Stimulated activated CD8-positive, alpha-beta memory T cell treated with anti-CD3 and anti-CD28 coated beads, Interleukin-4, amount 100 ng/mL, for 48 hours (primary cell): ENCODE measurements at places on chromosomes 5 and 9.

GRCh38 chr5:146529984-146530383 is 14.0 kb upstream of the GPR151 start:
- no peak for DNase-seq

DNA sequence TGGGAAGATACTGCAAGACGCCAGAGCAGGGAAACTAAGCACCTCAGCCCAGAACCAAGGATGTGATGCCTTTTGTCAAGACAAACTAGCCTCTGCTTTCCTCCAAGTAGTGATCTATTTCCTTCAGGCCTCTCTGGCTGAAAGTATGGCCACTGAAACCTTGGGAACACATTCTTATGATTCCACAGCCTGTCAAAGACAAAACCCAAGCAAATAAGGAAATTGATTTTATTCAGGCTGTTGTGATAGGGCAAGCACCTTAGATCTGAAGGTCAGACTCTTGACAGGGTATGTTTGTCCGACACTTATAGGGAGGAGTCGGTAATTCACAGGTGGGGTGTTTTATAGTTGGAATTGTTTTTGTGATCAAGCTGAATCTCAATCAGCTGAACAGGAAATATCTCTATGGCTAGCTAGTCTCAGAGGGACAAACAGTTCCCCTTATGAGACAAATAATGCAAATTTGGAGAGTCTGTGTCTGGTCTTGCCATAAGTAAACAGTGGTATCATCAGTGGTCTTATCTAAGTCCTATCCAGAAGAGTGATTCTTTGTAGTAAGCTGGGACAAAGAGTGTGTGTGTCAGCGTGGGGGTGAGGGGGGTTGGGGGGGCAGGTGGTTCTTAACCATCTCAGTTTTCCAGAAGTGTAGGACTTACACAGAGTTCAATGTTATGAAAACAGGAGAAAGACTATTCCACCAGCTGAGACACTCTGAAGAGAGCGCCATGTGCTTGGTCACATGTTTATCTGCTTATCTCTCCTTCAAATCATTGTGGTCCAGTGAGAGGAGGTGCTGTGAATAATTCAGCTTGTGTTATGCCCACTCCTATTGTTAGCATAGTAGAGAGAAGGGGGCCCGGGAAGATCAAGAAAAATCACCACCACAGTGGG is 6.7 kb upstream of the ZCCHC10 start:
- DNase-seq = no peak

- DNase-seq = no peak
Observed at GRCh38 chr5:68845131-68845530, 248.7 kb upstream of the SLC30A5 start.

GRCh38 chr5:88830567-88830966 is 52.4 kb downstream of the MEF2C start:
- no peak for DNase-seq

- DNase-seq = no peak
Observed at GRCh38 chr5:1199649-1200494, 1.5 kb upstream of the SLC6A19 start.

DNA sequence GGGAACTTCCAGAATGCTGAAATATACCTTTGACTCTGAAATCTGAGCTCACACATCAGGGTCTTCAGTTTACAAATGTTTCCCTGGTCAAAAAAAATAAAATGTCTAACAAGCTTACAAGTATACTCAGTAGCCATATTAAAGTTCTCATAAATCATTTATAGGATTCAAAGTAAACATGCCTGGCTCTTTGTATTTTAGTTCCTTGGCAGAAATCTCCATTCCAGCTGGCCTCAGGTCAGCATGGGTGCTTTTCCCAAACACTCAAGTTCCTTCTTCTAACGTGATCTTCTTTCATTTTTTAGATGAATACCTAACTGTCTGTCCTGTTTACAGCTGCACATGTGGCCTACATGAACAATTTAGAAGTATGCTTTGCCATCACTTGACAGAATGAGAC is 263.2 kb downstream of the GAS1 start:
- no peak for DNase-seq

GRCh38 chr5:62155988-62156387 is 150.0 kb upstream of the KIF2A start:
- DNase-seq = no peak

GRCh38 chr9:16970321-16970720 is 99.9 kb upstream of the BNC2 start:
- DNase-seq = no peak

DNA sequence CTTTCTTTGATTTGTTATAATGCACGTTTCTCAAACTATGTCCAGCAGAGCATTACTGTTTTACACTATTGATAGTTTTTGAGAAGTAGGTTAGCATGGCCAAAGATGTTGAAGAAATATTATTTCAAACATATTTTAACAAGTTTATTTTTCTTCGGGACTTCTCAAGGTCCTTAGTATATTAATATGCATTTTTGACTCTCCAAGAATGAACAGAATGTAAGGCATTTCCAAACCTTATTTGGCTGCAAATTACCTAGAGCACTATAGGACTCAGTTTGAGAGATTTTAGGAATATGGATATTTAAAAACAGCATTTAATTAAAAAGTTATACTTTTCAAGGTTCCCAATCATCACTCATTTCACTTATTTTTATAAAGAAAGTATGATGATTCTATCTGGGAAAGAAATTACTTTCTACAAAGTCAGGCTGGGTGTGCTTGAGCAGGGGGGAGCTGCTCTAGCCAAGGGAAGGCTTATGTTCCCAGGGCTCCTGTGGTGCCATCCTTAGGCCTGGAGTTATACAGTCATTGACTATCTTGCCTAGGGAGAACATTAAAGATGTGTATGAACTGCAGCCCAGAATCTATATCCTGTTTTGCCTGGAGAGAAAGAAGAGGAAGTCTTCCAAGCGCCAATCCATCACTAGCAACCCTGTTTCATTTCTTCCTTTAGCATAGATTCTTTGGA is 27.6 kb upstream of the NREP start:
- DNase-seq = no peak

DNA sequence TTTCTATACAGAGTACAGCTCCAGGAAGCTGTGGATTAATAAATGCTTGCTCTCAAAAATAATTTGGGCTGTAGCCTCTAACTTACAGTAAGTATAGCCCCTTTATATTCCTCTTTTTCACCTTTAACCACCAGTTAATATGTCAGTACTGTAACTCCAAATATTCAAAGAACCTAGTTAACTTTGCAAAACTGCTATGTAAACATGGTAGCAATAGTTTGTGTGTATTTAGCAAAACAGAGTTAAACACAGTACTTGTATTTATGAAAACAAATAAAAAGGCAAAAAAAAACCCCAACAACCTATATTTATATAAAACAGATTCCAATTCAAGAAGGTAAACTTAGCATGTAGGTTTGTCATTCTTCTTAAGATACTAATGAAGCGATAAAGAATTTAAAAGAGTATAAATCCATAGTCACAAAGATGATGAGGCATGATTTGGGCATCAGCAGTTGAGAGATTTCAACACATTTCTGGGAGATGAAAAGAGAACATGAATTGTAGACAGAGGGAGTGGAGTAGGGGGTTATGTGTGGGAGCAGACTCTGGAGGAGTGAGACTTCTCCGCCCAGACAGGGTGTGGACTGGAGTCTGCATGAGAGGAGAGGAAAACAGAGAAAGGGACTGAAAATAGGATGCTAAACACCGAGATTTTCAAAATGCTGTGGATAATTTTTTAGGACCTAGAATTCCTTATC is 47.0 kb upstream of the F2RL1 start:
- no peak for DNase-seq

DNA sequence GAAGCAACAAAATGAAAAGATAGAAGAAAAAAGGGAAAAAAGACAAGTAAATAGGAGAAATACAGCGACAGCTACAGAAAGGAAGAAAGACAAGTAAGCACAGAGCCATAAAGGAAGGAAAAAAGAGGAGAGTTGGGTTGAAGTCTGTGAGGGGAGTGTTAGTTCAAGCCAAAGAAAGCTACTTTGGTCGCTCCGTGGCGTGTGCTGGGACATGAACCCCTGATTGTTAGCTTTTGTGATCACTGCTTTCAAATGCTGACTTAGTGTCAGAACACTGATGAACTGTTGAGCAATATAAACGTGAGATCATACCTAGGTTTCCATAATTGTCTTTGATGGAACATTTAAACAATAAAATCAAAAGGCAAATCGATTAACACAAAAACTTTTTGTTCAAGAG is 370.1 kb downstream of the TMEM161B start:
- DNase-seq = no peak

GRCh38 chr9:125888211-125888610 is 141.0 kb downstream of the PBX3 start:
- no peak for DNase-seq

DNA sequence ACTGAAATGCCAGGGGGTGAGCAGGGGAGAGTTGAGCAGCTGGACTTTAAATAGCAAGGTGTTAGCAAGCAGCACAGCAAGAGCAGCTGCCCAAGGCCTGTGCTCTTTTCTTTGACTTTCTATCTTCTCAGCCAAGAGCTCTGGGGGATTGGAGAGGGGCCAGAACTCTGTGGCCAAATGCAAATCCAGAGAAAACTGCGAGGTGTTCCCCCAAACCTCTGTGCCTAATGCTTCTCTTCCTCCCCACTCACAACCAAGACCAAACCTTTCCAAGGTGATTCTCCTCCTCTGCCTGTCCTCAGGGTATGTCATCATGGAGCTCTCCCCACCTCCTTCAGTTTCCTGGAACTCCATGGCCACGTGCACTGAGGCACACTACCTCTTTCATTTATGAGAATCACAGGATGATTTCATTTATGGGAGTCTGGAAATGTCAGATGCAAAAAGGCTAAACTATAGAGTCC is 118.7 kb upstream of the WWC1 start:
- no peak for DNase-seq

DNA sequence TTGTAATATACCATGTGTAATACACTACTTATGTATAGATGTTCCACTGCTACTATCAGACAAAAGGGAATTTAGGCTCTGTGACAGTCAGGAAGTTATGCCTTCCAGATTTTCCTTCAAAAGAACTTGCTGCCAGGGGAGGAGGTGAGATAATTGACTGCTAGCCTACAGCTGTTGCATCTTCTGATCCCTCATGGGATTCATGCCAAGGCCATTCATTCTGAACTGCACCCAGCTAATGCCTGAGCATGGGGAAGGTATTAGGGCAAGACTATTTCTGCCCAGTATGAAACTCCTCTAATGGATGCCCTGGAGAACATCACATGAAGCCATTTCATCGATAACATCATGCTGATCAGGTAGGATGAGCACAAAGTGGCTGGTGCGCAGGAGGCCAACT is 746.5 kb upstream of the ZNF608 start:
- DNase-seq = no peak

DNA sequence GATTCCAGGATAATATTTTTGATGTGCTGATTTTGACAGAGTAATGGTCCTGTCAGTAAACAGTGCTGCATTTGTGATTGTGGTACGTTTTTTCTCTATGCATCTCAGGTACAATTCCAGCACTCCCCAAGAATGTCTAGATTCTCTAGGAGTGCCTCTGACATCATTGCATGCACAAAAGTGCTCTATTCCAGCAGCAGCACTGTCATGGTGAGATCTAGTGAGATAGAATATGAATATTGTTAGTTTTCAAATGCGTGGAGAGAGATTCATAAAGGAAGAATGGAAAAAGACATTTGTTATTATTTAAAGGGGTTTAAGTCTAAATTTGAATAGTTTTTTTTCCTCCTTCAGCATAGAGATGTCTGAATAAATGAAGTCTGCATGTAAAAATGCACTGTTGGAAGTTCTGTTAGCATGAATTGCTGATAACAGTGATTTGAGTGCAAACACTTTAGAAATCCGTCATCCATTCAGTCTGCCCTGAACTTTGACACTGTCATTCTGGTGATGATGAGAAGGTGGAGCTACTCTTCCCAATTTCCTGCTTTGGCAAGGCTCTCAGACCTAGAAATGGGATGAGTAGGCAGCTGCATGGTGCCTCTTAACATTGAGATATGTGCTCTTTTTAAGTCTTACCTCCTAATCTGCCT is 84.6 kb downstream of the GAPVD1 start:
- no peak for DNase-seq

GRCh38 chr5:133332439-133333024 is 279.8 kb downstream of the FSTL4 start:
- no peak for DNase-seq

DNA sequence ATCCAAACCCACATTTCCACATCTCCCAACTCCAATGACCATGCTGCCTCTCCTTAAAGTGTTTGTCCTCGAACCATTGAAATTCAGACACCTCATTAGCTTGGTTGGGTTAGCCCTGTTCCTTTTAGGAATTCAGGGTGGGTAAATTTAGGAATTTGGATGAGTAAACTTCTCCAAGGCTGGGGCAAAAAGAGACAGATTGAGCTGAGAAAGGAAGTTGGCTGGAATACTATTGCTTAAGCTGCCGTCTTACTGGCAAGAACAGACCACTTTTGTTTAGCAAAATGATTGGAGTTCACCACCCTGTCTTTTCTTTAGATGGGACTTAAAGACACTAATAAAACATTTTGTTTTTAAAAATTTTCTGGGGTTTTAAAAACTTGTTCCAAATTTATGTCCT is 143.6 kb upstream of the GDNF start:
- DNase-seq = no peak

GRCh38 chr9:2281031-2281802 is 266.1 kb downstream of the SMARCA2 start:
- DNase-seq = no peak

DNA sequence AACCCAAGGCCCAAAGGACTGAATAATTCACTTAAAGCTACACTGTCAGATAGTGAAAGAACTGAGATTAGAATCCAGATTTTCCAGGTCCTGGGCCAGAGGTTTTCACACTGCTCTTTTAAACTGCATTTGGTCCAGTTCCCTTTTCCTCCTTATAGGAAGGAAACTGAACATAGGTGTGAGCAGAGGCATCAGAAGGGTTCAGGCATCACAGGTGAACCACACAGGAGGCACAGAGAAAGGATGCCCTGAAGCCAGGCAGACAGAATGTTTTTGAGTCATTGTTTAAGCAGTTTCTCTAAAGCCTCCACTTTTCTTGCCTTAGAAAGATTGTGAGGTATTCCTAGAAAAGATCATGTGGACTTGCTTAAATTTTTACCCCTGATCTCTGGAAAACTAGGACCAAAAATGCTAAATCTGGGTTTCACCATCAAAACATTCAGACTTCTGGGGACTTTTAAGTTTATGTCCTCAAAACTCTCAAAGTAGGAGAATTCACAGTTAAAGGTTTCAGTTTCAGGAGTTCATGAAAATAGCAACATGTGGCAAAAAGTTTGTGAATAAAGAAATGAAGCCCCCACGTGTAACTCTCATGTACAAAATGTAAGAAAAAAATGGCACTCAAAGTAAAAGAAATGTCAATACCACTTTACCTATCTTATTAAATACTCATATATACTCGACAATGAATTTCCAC is 386.1 kb downstream of the NTRK2 start:
- DNase-seq = no peak

- DNase-seq = no peak
Observed at GRCh38 chr5:16582081-16582480, 34.7 kb downstream of the RETREG1 start.

GRCh38 chr5:35281613-35282012 is 51.3 kb upstream of the PRLR start:
- DNase-seq = no peak
